ENCODE measurements at places on chromosomes 5 and 9.

- DNase-seq: no peak
Observed at GRCh38 chr9:79143211-79143610, 428.6 kb upstream of the TLE4 start.

DNA sequence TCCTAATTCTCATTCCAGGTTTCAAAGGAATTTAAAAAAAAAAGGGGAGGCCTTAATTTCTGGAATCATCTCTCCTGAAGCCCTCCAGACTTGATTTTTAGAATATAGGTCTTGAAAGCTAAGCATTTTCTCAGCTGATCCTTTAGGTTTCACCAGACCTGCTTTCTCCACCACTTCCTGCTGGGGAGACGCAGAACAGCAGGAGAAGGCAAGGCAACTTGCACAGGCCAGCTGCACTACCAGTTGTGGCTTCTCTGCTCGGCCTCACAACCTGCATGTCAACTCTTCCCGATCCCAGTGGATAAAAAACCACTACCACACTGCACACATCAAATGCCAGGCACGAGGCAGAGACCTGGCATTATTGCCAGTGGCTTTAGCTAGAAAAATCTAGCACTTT lies 119.8 kb downstream of the SIL1 start:
- DNase-seq: no peak

DNA sequence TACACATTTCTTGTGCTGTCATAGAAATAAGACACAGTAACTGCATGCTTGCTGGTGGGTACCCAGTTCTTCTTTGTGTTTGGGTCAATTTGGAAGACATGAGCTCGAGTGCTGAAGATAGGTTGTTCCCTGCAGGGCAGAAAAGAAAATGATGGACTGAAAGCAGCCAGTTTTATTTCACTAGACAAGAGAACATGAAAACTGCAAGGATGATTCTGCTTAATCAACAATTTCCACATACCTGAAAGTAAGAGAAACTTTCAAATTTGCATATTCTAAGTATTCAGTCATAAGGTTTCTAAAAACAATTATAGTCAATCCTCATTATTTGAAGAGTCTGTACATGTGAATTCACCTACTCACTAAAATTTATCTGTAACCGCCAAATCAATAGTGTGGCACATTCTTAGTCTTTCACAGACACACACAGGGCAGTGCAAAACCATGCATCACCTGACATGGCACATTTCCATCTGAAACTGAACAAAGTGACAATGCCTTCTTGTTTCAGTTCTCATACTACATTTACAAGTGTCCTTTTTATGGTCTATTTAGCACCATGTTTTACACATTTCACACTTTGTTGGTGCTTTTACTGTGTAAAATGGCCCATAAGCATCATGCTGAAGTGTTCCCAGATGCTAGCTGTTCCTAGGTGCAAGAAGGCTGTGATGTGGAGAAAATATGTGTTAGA lies 56.9 kb downstream of the HOMER1 start:
- DNase-seq: no peak

DNA sequence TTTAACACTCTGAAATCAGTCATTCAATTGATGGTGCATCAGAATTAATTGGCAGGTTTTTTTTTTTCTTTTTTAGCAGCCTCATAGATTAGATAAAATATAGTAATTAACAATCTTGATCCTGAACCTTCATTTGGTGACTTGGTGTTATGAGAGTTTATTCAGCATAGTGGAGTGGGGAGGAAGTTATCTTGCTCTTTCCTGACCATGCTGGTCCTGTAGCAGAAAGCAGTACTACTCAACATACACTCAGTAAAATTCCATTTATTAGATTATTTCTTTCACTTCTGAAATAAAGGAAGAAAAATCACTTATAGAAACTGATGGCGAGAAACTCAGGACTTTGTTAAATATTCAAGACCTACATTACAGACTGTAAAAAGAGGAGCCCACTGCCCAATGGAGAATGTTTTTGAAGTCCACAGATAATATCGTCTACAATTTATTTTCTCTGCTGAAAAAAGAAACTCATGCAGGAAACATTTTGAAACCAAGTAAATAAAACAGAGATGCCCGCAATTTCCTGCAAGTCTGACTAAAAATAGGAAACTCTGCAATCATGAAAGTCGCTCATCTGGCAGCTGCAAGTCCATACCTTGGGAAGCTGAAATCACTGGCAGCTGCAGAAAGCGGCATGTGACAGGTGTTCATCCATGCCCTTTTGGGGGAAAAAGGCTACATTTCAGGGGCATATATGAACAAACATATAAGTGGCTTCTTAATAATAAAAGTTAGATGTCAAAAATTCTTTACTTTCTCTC lies 233.2 kb upstream of the RFX3 start:
- DNase-seq: no peak

DNA sequence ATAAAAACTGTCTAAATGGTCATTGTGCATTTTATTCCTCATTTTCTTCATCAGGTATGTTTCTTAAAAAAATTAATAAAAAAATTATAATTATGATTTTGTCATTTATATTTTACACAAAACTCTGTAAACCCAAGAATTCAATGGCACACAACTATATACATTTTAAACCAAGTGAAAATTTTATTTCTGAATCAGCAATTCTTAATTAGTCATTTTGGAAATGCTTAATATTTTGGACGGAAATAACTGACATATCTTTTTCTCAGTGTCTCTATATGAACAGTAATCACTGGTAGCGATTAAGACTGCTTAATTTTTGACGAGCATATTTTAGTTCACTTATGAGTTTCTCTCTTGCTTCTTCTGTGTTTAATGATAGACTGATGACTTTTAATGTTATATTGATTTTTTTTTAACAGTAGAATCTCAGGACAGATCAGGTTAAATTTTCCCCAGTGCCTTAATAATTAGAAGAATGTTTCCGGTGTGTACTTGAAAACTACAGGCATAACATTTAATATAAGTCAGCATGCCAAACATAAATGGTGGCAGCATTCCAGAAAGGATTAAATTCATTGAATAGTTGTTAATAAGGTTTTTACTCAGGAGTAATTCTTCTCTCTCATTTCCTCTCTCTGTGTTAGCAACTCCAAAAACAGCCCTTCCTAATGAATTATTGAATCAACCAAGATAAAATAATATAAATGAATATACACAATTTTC lies 644.7 kb upstream of the CDH6 start:
- DNase-seq: no peak

DNA sequence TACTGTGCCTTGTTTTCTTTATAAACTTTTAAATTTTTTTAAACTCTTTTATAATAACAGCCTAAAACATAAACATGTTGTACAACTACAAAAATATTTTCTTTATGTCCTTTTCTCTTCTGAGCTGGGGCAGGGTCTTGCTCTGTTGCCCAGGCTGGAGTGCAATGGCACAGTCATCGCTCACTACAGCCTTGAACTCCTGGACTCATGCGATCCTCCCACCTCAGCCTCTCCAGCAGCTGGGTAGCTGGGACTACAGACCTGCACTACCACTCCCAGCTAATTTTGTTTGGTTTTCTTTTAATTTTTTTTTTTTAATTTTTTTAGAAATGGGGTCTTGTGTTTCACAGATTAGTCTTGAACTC lies 31.5 kb downstream of the TTC1 start:
- DNase-seq: no peak

DNA sequence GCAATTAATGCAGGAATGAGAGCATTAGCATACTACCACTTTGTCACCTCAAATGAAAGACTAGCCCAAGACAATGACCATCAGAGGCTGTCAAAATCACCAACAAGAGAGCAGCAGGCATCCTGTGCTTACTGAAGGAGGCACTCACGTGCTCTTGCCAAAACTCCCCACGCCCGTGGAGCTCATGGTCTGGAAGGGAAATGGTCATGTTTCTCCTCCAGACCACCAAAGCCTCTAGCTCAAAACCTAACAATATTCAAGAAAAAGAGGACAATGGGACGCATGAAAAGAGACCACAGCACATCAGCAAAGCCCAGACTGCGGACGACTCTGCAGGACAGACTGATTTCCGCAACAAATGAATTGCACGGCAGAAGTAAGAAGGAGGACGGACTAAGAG lies 12.8 kb downstream of the AKNA start:
- DNase-seq: no peak

GRCh38 chr9:5890641-5891040 lies at the start of gene MLANA:
Gene MLANA (plus strand): TSS chr9:5890889. CDS start chr9:5892475, 1,586 bp downstream.
- no peak for DNase-seq

DNA sequence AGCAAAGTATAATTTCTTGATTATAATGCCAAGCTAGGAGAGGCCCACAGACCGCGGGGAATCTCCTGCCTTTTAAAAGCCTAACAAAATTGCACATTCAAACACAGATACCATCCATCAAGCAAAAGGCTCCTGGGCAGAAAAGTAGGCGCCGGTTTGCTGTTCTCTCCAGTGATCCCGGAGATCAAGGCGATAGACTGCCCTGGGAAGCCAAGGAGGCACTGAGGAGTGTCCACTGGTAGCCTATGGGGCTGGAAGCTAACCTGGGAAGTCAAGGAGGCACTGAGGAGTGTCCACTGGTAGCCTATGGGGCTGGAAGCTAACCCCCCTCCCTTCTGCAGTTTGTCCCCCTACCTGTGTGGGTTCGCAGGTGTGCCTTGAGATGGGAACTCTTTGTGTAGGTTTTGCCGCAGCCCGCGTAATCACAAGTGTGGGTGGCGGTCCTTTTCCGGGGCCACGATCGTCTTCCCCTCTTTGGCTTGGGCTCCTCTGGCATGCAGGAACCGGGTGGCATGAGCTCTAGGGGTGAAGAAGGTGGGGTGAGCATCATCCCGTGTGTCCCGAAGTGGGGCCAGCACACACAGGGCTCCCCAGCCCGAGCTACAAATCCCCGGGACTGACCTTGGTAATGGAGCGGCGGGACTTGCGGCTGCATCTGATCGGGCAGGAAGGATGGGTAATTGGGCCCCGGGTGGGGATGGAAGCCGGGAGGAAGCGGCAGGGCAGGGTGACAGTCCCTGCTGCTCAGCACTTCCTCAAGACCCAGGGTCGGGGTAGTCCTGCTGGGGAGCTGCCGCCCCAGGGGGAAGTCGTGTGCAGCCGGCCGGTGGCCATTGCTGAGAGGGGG lies 2.7 kb downstream of the KLF4 start:
- DNase-seq: peak; percentile 40

DNA sequence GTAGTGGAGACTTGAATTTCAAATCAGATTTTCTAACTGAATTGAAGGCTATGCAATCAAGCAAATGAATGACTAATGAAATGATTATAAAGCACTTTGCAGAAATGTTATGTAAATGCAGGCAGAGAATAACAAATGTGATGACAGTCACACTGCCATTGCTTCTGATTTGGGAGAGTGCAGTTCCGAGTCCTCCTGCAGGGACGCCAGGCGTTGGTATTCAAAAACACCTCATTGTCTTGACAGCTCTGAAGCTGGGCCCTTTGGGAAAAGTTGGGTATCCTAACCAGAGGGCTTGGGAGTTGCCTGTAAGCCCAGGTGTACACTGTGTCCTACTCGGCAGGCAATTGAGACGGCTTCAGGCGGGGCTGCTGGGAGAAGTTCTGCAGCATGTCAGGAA lies 57.9 kb downstream of the C5orf15 start:
- no peak for DNase-seq

GRCh38 chr5:167451076-167451475 lies 840.4 kb upstream of the WWC1 start:
- no peak for DNase-seq

- no peak for DNase-seq
Observed at GRCh38 chr9:83219924-83220438, 157.0 kb upstream of the RASEF start.

- no peak for DNase-seq
Observed at GRCh38 chr5:164593982-164594381, 1088.6 kb downstream of the MAT2B start.

DNA sequence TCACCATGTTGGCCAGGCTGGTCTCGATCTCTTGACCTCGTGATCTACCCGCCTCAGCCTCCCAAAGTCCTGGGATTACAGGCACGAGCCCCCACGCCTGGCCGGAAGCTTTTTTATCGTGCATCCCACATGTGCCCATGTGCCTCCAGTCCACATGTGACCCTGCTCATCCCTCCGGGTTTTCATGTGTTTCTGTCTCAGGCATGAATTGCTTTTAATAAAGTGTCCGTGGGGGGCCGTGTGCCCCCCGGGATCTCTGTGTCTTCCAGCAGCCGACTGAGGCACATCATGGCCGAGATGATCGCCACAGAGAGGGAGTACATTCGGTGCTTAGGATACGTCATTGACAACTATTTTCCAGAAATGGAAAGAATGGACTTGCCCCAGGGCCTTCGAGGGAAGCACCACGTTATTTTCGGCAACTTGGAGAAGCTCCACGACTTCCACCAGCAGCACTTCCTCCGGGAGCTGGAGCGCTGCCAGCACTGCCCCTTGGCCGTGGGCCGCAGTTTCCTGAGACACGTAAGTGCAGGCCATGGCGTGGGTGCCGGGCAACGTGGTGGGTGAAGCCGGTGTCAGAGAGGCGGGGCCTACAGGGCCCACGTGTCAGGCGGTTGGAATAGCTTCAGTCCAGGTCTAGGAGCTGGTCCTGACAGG lies 22.1 kb upstream of the LRRC14B start:
- peak; percentile 18 for DNase-seq

- DNase-seq: no peak
Observed at GRCh38 chr9:34628656-34629490, at the start of gene ARID3C. Gene ARID3C (minus strand): TSS chr9:34629066. CDS start chr9:34628014, 1,052 bp downstream.

DNA sequence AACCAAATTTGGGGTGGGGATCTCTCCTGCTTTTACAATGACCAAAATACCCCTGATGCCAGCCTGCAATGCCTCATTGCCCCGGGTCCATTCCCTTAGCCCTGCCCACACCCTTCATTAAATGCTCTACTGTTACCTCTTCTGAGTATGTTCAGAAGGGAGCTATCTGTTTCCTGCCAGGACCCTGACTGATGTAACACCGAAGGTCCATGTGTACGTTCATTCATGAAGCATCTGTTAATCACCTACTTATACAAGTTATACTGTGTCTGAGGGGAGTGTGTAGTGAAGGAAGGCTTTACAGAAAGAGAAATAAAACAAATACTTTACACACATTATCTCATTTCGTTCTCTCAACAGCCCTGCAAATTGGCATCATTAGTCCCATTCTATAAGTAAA lies 51.9 kb downstream of the ASTN2 start:
- no peak for DNase-seq

DNA sequence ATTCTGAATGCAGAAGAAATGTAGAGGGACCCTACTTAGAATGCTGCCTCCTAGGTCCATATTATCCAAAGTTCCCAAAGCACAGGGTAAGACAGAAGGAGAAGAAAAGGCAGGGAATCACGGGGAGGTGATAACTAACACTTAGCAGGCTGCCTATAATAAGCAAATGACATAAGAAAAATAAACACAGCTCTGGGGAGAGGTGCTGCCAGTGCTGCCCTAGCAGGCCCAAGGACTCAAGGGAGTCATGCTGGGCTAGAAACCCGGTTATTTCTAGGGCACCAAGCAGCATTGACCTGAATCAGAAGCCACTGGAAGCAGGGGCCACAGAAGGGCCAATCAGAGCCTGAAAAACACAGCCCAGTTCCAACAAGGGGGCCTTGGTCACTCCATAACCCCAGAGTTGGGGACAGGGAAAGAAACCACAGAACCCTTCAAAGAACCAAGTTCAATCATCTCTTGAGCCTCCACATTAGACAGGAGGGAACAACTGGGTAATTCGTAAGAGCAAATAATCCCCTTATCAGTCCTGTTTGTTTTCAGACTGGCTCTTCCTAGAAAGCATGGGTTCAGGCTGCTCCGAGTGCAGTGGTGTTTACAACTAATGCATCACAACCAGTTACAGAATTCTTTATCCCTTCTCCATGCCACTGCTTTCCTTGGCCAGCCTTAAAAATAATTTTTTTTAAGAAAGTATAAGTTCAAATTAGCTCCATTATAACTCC lies 24.0 kb downstream of the NRG2 start:
- DNase-seq: no peak
